HuH-7.5 (cell line): ENCODE measurements at places on chromosomes 1 and 21.

GRCh38 chr1:36134505-36135329 is 9.7 kb upstream of the COL8A2 start:
- DNase-seq = peak; percentile 68

- DNase-seq = no peak
These were observed 13.4 kb downstream of the SNAP47 start for GRCh38 chr1:227748496-227749182.

DNA sequence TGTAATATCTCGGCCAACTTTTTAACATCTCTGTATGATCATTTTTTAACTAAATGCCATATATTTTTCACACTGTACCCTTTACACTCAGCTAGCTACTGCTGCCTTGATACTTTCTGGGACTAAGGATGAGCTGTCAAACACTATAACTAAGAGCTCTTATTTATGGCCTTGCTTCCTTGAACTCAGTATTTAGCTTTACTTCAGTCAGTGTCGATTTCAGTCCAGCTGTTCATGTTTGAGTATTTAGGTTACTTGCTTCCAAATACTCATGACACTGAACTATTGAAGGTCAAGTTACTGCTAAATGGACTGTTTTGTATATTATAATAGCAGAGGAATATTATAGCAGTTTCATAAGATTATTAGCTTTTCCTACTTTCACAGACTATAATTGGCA is 25.9 kb upstream of the USP25 start:
- no peak for DNase-seq

GRCh38 chr21:34201001-34201400 is 127.6 kb downstream of the MRPS6 start:
- DNase-seq = no peak

DNA sequence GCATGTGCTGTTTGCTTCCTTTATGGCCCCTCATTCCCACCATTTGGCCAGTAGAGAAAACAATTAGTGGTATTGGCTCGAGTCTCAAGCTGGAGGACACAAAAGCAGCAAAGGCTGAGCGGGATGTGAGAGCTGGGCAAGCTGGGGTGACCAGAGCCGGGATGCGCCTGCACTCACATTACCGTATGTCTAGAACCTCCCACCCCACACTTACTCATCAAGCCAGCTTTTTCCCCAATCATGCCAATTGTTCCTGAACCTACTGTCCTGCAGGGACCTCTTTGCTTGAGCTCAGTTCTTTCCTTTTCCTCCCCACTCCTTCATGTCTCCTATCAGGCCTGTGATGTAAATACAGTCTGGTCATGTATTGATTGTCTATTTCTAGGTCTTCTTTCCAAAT is 45.9 kb downstream of the KIRREL1 start:
- no peak for DNase-seq

GRCh38 chr1:177170756-177171535 is at the start of gene BRINP2:
Gene BRINP2 (plus strand): TSS chr1:177170958. CDS start chr1:177229877, 58,919 bp downstream.
- peak; percentile 33 for DNase-seq

GRCh38 chr1:212737559-212737958 is 37.9 kb upstream of the BATF3 start:
- no peak for DNase-seq

- DNase-seq = no peak
These were observed 120.1 kb downstream of the PRDM2 start for GRCh38 chr1:13820055-13820454.

- DNase-seq = no peak
These were observed 61.4 kb downstream of the CASZ1 start for GRCh38 chr1:10734962-10735544.

- DNase-seq = no peak
These were observed 3.8 kb downstream of the SMG7 start for GRCh38 chr1:183476081-183476480.
